H9 (cell line): ENCODE measurements at places on chromosomes 12 and 14. TPM values are rescaled to one million over a fixed set of nuclear protein-coding genes. Genes with fewer than 3 reads are reported as not detected.

DNA sequence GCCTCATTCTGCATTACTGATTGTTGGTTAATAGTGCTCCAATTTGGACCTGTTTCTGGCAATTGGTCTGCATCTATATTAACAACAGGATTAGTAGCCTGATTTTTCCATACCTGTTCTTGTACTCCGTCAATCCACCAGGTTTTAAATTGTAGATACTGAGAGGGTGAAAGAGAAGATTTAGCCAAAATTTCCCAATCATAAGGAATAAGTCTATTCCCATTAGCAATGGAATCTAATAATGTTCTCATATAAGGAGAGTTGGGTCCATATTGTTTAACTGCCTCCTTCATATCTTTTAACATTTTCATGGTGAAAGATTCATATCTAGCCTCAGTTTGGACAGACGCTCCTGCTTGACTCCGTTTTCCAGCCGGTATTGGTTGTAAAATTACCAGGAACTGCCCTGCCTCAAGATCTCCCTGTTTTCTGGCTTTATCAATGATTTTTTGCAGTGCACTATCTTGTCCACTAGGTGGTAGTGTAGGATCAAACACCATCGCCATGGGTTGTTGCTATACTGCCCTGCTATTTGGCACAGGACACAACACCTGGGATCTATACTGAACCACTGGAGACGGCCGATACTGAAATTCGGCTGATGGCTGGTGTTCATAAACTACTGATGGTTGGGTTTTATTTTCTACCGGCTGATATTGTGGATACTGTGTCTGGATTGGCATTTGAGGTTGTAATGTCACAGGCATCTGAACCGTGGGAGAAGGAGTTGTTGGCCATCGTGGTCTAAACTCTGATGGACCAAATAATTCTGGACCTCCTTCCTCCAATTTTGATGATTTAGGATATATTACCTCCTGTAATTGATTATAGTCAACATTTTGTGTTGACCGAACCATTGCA is 25.2 kb downstream of the DHRS4L2 start:
- DNase-seq: peak; percentile 69

GRCh38 chr12:1806301-1807086 is 13.9 kb upstream of the LRTM2 start:
- DNase-seq: no peak

DNA sequence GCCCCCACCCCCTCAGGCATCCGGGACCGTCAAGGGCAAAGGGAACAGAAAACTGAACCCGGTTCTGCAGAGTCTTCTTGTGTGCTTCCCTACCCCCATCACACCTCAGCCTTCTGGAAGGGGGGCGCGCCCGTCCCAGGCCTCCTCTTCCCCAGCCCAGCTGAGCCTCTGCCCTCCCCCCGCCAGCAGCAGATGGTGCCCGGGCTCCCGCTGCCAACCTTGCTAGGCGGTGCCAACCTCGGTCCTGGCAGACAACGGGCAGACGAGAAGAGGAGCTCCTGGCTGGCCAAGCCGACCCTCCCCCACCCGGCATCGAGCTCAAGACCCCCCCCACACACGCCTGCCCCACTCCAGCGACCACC is 8.7 kb downstream of the STAC3 start:
- no peak for DNase-seq

DNA sequence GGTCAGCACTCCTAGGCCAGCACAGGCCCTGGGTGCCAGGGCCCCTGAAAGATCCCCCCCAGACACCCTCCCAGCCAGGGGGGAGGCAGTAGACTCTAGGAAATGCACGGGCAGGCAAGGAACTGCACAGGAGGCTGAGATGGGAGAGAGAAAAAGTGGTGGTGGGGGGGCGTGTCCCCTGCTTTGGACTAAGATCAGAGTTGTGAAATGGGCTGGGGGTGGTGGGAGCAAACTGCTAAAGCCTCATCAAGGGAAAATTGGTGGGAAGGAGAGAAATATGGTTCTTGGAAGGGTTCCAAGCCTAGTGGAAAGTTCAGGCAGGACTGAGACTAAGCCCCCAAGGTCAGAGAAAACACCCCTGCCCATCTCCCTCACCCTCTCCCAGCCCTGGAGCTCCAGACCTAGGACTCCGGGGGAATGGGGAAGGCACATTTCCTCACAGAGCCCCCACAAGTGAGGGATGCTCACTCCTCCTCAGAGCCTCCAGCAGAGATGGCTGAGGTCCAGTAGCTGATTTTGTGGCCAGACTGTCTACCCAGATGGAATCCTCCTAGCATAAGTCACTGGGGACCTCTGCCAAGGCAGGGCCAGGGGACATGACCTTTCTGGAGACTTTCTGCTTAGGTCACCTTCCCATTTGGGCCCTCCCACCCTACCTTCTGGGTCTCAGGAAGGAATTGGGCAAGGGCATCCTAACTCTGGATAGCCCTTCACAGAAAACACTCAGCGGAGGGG is 29.8 kb downstream of the FIGNL2 start:
- DNase-seq: no peak

DNA sequence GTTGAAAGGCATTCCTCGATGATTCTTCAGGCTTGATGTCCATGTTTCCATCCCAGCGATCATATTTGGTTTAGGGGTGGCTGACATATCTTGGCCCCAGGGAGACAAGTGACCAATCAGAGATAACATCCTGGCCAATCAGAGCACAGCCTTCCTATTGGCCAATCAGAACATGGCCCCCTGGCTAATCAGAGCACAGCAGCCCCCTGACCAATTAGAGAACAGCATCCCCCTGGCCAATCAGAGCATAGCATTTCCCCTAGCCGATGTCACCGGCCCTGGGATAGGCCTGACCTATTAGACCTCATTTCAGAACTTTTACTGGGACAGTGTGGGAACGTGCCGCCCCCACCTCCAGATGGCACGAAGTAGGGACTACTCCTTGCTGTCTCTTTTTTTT is 182.2 kb downstream of the AACS start:
- DNase-seq: no peak

DNA sequence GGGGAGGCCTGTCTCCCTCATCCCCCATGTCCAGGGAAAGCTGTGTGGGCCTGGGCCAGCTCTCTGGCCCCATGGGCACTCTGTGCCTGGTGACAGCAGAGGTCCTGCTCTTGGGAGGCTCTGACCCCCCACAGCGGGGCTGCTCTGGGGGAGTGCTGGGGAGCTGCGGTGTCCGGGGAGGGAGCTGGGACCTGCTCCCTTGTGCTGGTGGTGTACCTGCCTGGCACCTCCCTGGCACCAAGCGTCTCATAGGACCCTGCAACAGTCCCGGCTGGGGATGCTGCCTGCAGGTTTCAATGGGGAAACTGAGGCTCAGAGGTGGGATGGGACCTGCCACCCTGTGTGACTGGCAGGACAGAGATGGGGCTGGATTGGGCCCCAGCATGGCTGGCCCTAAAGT is 111.3 kb downstream of the KIF26A start:
- DNase-seq: peak; percentile 15

GRCh38 chr14:95424529-95424928 is 91.9 kb downstream of the SYNE3 start:
- DNase-seq: no peak

- no peak for DNase-seq
These were observed 245.3 kb downstream of the ZFP36L1 start for GRCh38 chr14:68547305-68548193.

DNA sequence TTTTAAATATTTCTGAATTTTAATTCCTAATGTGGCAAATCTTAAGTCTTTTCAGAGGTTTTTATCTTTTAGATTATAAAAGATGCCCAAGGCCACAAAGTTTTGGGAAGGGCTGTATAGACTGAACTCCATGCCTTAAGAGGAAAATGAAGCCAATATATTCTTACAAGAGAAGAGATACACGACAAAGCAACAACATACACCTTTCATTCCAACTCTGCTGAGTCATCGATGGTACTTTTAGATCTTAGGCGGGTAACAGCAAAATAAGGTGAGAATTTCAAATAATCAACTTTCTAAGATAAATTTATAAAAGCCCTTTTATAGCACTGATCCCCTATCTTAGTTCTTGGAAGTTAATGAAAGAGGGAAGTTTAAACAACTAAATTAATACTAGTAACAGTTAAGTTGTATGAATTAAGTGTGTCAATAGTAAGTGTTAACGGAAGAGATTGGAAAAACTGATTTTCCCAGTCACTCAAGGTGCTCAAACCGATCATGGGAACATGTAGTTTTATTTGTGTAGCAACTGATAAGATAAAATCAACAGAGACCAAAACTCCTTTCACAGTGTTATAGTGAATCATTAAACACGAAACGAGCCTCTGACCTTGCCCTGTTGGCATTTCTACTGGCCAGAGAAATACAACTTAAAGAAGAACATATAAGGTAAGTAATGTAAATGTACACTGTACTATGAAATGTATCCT is 18.8 kb upstream of the PIK3C2G start:
- DNase-seq: no peak

DNA sequence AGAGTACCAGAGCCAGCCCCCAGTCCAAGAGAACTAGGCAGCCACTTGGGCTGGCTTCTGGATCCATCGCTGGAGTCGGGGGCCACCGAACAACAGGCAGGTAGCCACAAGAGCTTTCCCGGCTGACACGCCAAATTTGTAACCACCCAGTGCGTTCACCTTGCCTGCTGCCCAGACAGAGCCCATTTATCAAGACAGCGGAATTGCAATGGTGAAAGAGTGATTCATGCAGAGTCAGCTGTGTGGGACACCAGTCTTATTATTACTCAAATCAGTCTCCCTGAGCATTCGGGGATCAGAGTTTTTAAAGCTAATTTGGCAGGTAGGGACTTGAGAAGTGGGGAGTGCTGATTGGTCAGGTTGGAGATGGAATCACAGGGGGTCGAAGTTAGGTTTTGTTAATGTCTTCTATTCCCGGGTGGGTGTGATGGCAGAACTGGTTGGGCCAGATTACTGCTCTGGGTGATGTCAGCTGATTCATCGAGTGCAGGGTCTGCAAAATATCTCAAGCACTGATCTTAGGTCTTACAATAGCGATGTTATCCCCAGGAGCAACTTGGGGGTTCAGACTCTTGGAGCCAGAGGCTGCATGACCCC is 64.3 kb downstream of the PDE6H start:
- no peak for DNase-seq

DNA sequence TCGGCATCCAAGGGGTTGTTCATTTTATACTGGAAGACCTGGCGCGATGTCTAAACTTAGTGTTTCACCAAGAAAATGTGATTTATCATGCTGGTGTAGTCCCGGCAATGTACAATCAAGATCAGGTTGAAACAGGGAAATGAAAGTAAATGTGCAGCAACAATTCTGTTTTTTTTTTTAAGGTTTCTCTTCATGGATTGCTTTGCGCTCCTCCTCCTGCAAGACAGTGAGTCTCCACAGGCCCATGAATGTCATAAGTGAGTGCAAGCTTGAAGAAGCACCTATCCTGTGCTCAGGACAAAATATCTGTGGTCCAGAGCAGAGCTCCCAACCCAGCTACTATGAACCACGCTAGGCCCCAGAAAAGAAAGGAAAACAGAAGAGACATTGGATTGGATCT is 143.4 kb downstream of the KCNK10 start:
- no peak for DNase-seq

- no peak for DNase-seq
These were observed 43.1 kb upstream of the GPHB5 start for GRCh38 chr14:63361790-63362189.

DNA sequence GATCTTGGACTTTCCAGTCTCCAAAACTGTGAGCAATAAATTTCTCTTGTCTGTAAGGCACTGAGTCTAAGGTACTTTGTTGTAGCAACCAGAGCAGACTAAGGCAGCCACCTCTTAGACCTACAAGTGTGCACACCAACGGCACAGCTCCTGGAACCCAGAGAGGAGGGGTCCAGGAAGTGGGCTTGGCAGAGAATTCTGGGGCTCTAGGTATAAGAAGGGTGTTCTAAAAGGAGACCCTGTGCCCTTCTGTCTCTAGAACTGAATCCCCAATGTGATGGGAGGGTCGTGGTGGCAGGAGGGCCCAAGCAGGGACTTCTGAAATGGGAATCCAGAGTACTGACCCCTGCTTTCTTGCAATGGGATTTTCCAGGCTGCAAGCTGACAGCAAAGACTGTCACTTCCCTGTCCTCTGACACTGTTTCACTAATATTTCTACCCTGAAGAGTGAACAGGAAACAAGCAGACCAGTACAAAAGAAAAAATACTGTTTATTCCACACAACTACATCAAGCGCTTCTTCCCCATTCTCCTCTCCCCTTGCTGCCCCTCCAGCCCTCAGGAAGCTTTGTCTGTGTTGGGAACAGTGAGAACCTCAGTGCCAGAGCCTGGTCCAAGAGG is 13.6 kb upstream of the TFCP2 start:
- no peak for DNase-seq

DNA sequence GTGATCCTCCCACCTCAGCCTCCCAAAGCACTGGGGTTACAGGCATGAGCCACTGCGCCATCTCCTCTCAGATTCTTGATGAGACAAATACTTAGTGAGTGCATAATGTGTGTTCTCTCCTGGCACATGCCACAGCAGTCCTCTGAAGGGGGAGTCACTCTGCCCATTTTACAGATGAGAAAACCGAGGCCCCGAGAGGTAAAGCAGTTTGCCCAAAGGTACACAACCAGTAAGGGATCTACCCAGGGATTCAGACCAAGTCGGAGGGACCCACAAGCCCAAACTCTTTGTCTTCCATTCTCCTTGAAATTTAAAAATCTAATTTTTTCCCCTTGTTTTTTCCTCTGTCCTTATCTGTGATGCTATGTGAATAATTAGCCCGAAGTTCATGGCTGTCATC is 6.3 kb downstream of the PLBD2 start:
- no peak for DNase-seq

DNA sequence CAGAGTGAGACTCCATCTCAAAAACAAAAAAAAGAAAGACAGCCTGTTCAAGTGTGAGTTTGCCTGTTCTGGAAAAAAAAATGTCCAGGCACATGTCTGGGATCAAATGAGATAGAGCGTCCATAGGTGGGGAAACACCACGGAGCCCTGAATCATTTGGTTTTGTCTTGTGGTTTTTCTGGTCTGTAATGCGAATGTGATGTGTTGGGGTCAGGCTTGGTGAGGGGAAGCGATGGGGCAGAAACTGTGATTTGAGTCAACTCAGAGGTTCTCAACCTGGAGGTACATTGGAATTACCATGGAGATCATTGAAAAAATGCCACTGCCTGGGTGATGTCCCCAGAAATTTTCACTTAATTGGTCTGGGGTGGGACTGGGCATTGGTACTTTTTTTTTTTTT is 183.9 kb upstream of the PWP1 start:
- no peak for DNase-seq

DNA sequence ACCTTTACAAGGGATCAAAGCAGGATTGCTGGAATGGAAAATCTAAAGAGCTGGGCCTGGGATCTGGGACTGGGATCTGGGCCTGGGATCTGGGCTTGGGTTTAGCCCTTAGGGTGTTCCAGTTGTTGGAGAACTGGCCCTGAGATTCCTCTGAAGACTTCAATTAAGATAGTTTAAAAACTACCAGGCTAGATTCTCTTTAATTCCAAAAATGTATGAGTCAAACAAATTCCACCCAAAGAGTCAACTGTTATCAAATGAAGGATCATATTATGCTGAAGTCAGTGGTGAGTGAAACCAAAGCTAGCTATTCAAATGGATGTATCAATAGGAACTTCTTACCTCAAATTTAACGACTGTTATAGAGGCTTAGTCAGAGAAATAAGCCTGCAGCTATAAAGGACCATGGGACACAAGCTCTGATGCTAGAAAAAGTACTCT is 40.5 kb downstream of the LIMA1 start:
- DNase-seq: no peak

GRCh38 chr14:61663312-61663979 is 31.9 kb upstream of the HIF1A start:
- DNase-seq: no peak

The DEGS2 gene
- total RNA-seq: 0.59 and 0.72 TPM in 2 replicates

The RFLNA gene
- 9.7 and 10.6 TPM in 2 replicates for total RNA-seq

The RTL1 gene
- total RNA-seq: not detected in 2 replicates

The TAS2R30 gene
- 1.5 and 2.0 TPM in 2 replicates for total RNA-seq

The KRT72 gene
- total RNA-seq: not detected in 2 replicates

The GZMH gene
- total RNA-seq: not detected in 2 replicates
